ENCODE measurements at places on chromosomes 4 and X.

GRCh38 chr4:76011700-76012387 is 4.5 kb upstream of the CXCL9 start:
- peak; percentile 78 for DNase-seq

DNA sequence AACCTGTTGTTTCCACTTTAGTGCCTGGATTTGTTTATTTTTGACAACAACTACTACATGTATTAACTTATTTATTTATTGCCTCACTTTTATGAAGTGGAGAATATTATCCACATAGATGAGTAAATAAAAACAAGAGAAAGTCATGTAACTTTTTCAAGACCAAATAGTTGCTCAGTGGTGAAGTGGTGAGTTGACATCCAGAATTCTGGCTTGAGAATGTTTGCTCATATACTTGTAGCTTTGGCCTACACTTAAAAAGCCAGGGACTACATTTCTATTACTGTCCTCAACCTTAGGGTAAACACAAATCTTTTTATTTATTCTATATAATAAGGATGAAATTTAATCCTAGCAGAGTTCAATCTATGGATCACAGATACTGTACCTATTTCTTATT is 47.7 kb upstream of the GALNTL6 start:
- DNase-seq = no peak

GRCh38 chr4:108334031-108334430 is 165.3 kb upstream of the LEF1 start:
- no peak for DNase-seq

- DNase-seq = peak; percentile 16
These were observed 3.9 kb upstream of the OCIAD2 start for GRCh38 chr4:48910511-48910910.
